ENCODE measurements at places on chromosomes 3 and 15.
A peak's percentile ranks its signal among the peaks of the same experiment; 100 is the strongest.

DNA sequence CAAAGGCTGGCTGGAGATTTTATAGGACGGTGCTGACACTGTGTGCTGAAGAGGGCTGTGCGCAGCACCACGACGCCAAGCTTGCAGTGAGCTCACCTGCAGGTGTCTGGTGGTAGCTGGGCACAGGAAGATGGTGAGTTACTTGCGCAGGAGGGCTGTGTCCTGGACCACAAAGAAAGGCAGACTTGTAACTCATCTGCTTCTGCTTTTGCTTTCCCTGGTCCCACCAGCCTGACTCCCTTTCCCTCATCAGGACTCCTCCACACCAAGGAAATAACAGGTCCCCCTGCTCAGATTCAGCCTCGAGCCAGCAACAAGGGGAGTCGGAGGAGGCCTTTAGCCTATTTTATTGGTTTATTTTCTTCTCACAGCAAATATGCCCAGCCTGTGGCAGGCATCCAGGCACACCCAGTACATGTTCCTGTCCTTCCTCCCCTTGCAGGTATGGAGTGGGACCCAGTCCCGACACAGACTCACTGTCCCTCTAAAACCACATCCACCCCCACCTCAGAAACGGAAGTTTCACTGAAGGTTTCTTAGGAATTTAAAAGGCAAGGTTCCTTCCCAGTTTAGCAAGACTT is 35.6 kb upstream of the FLNB start:
- no peak for DNase-seq

GRCh38 chr15:84727429-84727828 is 11.5 kb upstream of the SEC11A start:
- no peak for DNase-seq

DNA sequence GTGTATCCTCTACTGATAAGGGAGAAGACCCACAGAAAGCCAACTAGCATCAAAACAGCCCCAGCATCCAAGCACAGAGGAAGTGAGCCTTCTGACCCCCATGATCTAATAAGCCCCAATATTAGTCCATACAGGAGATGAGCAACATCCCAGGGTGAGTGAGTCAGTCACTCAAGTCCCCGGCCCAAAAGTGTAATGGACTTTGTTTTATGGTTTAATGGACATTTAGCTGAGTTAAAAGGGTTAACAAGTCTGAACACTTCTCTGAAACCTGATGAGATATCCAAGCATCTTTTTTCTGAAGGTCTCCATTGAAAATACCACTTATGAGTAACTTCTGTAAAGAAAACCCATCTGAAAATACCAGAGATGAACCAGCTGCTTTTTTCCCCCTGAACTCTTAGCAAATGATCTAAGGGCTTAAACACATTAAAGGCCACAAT is 115.6 kb downstream of the GREM1 start:
- no peak for DNase-seq

GRCh38 chr15:67198157-67198754 is 56.2 kb downstream of the AAGAB start:
- DNase-seq: no peak

- DNase-seq: no peak
Measured at GRCh38 chr3:114092151-114093015, 35.8 kb downstream of the QTRT2 start.

- DNase-seq: peak; percentile 45
Measured at GRCh38 chr3:134326760-134327593, 47.3 kb downstream of the AMOTL2 start.

DNA sequence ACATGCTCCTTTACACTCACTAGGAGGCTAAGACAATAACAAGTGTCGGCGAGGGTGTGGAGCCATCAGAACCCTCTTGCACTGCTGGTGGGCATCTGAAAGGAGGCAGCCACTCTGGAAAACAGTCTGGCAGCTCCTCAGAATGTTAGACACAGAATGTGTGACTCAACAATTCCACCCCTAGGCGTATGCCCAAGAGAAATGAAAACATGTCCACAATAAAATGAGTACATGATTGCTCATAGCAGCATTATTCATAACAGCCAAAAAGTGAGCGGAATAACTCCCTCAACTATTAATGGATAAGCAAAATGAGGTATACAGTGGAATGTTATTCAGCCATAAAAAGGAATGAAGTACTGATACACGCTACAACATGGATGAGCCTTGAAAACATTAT is 57.8 kb downstream of the WNT7A start:
- DNase-seq: no peak

All from breast epithelium (tissue), 4 donors.